ENCODE measurements at places on chromosomes 2 and 18.

DNA sequence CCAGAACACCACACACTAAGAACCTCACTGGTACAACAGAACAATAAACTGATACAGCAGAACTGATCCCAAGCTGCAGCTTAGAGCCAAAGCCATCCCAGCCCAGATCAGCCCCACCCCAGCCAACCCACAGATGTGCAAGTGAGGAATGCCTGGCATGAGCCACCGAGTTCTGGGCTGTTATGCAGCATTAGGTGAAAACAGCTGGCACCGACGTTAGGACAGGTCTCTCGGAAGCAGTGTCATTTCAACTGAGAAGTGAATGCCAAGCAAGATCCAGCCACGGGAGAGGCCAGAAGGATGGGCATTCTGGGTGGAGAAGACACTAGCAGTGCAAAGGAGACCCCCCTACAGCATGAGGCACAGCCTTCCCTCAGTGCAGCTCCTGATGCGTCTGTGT lies 38.9 kb downstream of the ADCY3 start:
- no peak for DNase-seq

- DNase-seq: no peak
Measured at GRCh38 chr18:70411876-70412435, 123.1 kb downstream of the SOCS6 start.

DNA sequence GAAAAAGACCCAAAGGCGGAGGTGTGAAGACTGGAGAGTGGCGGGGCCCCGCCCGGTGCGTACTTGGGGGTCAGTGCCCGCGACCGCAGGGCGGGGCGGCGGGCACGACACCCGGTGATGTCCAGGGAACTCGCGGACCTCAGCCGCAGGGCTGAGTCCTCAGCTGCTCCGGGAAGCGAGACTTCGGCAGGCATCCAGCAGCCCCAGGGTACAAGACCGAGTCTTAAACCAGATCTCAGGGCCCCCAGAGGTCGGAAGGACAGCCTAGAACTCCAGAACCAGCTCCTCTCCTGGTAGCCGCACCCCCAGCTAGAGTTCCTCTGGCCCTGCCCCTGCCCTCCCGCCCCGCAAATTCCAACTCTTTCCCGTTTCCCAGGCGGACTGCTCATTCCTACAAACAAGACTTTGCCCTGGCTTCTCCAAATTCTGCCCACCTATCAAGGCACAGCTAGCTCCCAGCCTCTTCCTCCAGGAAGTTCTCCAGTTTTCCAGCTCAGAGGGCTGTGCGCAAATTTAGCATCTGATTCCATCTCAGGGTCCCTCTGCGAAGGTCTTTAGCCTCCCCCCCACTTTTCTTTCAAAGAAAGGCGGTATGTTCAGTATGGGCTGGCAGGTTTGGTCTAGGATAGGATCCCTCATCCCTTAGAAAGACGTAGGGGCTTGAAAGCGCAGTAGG lies 26.0 kb upstream of the NOTO start:
- DNase-seq: no peak

- DNase-seq: no peak
Measured at GRCh38 chr2:54207666-54208195, 48.3 kb downstream of the TSPYL6 start.

GRCh38 chr18:46567196-46567595 lies 89.8 kb downstream of the LOXHD1 start:
- DNase-seq: no peak

- DNase-seq: peak; percentile 11
Measured at GRCh38 chr2:159201360-159202063, 85.0 kb downstream of the WDSUB1 start.
